Memory B cell (primary cell): ENCODE measurements at places on chromosomes 6 and 20.

DNA sequence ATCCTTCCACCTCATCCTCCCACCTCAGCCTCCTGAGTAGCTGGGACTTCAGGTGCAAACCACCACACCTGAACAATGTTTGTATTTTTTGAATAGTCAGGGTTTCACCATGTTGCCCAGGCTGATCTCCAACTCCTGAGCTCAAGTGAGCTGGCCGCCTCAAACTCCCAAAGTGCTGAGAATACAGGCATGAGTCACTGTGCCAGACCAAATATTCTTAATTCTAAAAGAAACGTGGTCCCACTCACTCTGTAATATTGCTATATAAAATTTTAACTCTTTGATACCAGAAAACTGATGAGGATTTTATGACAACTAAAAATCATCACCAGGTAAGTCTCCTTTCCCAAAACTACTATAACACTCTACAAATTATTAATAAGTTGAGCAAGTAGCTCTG lies 716.8 kb upstream of the GJE1 start:
- no peak for DNase-seq

DNA sequence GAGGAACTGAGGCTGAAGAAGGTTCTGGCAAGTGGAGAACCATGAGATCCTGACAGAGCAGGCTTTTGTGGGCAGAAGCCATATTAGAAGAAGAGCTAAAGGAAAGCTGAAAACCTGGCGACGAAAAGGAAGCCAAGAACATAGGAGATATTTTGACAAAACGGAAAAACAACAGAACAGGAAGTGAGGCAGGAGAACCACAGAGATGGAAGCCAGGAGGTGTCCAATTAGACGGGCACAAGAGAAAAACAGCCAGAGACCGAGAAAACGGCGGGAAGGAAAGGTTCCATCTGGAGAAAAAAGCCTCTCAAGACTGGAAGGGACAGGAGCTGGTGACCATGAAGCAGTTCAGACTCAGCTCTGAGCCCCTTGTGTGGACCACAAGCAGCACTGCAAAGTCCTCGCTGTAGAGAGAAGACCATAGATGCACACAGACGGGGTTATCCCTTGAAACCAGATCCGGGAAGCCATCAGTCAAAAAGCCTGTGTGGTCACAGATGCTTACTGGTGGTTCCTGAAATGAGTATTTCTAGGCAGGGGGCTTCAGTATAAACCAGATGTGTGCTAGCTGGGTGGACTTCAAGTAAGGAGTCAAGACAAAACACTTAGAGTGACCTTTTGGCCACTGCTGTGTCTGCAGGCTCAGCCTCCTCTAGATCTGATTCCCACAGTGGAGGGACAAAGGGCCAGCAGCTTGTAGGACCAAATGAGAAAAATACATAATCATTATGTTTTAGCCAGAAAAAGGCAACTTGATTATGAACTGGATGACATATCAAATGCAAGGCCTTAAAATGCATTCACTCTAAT lies 30.7 kb downstream of the SSR1 start:
- DNase-seq: no peak

DNA sequence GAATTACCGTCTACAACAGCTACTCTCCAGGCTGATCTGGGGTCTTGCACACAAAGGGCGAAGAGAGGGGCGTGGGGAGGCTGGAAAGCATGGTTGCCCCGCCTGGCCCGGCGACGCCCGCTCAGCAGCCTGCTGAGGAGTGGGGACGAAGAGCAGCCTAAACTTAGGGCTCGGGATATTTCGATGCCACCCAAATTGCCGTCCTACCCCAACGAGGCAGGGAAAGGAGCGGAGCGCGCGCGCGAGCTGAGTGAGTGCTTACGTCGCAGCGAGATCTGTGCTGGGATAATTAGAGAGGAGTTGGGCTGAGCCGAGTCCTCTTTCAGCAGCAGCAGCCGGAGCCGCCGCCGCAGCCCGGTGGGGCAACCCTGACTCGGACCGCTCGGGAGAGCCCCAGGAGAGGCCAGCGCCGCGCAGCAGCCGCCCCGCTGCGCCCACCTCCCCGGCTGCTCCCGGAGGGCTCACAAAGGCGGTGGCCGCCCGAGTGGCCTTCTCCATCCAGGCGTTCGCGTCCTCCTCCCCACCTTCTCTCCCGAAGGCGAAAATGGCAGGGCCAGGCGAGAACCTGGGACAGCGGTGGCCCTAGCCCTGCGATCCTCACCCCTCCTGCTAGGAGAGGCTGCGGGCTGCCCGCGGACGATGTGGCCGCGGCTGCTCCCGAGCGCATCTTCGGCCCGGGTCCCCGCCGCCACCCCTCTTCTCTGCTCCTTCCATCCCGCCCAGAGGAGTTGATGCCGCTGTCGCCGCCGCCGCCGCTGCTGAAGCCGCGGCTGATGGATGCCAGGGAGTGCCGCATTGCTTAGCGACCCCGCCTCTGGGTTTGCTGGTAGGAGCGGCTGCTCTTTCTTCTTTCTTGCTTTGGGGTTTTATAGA lies at the start of gene CLVS2:
Gene CLVS2, plus strand, starts transcription at position 315 of the 873 bp plus-strand sequence. CDS start 1,543 bp downstream, outside the sequence.
- no peak for DNase-seq

GRCh38 chr6:63839485-63839884 lies 203.9 kb downstream of the PHF3 start:
- DNase-seq: no peak

GRCh38 chr20:13717631-13718044 lies 67.1 kb downstream of the ESF1 start:
- DNase-seq: no peak

DNA sequence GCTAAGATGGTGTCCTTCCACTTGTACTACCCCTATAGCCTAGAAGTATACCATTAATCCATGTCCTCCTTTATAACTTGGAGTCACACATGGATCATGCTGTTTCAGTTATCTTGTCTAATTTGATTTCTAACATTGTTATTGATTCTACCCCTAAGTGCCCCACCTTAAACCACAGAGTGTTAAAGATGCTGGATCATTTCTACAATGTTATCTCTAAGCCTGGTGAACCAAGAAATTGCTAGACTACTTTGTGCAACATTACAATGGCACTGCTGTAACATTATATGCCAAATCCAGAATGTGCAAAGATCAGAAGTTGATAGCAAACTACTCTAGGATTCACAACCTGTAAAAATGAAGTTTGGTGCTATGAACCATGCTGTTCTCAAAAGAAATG lies 1.7 kb downstream of the CGA start:
- no peak for DNase-seq

DNA sequence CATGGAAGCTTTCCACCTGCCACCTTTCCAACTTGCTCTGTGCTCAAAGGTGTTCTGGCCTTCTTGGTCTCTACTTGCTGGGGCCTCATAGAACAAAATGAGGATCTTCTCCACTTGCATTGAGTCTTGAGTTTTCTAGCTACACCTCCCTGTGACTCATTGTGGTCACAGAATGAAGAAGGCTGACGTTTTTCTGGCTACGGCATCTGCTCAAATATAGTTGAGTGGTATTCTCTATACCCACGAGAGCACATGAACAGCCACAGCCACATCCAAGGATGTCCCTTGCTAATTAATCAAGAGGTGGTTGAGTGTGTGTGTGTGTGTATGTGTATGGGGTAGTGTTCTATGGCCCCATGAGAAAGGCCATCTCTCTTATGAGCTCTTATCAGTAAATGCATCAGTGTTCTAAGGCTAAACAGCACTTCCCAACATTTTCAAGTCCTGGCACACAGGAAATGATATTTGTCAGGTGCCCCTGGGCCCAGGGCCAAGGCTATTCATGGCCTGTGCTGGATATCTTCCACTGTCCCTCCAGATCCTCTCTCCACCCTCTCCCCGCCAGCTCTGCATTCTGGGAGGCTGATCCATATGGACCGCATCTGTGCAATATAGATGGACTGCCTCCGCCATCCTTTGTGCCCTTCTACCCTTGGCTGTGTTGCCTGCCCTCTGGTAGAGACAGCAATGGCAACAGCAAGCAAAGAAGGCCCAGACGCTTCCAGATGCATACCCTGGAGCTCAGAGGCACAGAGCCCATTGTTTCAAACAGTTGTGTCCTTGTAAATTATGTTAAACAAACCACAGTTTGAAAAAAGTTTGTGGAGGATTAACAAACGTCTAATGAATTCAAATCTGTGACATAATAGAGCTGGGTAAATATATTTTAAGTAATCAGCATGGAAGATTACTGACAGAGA lies 150.2 kb downstream of the LRFN2 start:
- no peak for DNase-seq
